ENCODE measurements at places on chromosomes 3 and 15. TPM values are rescaled to one million over a fixed set of nuclear protein-coding genes. Genes with fewer than 3 reads are reported as not detected.

- H3K27ac ChIP-seq, result no peak overlapping the region
- no peaks in the 10 kb centered on the region for H3K27me3 ChIP-seq
- no peaks in the 10 kb centered on the region for H3K4me1 ChIP-seq
- no peak for DNase-seq
Measured at GRCh38 chr15:45657764-45658545, 23.1 kb downstream of the SQOR start.

LEKR1 gene
- 3.3 TPM for total RNA-seq

BFSP2 gene
- total RNA-seq, result not detected

- no peak for DNase-seq
- no peak overlapping the region for H3K27ac ChIP-seq
- no peaks in the 10 kb centered on the region for H3K27me3 ChIP-seq
- no peaks in the 10 kb centered on the region for H3K36me3 ChIP-seq
- H3K4me1 ChIP-seq, result no peaks in the 10 kb centered on the region
- H3K4me3 ChIP-seq, result no peak overlapping the region
Measured at GRCh38 chr15:98503970-98504369, 144.4 kb upstream of the IGF1R start.

COPB2 gene
- 25.6 TPM for total RNA-seq

DNA sequence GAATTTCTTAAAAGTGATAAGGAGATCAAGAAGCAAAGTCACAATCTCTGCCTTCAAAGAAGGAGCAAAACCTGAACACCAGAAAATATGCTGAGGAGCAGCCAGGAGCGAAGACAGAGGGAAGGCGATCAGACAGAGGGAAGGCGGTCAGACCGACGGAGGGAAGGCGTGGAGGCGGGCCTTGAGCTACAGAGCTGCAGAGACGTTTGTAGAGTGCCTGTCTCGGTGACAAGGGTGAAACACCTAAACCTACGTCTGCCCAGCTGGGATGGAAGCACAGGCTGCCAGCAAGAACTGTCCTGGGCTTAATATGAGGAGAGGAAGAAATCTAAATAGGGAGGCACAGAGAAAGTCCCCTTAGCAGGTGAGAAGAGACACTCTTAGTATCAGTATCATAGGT, 476.0 kb downstream of the OCA2 start:
- no peak for DNase-seq
- H3K36me3 ChIP-seq, result no peaks in the 10 kb centered on the region
- no peaks in the 10 kb centered on the region for H3K4me1 ChIP-seq
- no peak overlapping the region for H3K4me3 ChIP-seq

DNA sequence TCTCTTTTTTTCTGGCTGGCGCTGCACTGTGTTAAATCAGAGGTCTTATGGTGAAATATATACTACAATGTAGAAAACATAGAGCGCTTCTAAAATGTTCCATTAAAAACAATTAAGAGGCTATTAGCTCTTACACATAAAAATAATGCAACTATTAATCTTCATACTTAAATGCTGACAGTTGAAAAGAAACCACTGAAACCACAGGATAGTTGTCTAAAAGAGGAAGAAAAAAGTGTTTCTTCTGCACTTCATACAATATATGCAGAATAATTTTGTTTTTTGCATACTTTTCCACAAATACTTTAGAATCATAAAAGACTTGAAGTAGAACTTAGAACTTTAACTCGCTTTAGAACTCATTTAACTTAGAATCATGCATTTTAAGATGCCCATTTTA, 170.5 kb downstream of the PYDC2 start:
- no peak overlapping the region for H3K4me3 ChIP-seq
- no peaks in the 10 kb centered on the region for H3K4me1 ChIP-seq
- DNase-seq, result no peak

- no peak overlapping the region for H3K27ac ChIP-seq
- H3K4me1 ChIP-seq, result no peaks in the 10 kb centered on the region
- DNase-seq, result no peak
- H3K27me3 ChIP-seq, result no peaks in the 10 kb centered on the region
- H3K36me3 ChIP-seq, result peaks cover 2% of the 10 kb centered on the region
Measured at GRCh38 chr3:66405701-66406091, 95.1 kb downstream of the LRIG1 start.

ITIH3 gene
- total RNA-seq, result 0.76 TPM

GRCh38 chr3:127884041-127884440, 31.0 kb upstream of the KBTBD12 start:
- no peaks in the 10 kb centered on the region for H3K27me3 ChIP-seq
- no peaks in the 10 kb centered on the region for H3K4me1 ChIP-seq
- no peak overlapping the region for H3K4me3 ChIP-seq

- H3K36me3 ChIP-seq, result no peaks in the 10 kb centered on the region
- H3K4me3 ChIP-seq, result no peak overlapping the region
- no peak for DNase-seq
- H3K27me3 ChIP-seq, result no peaks in the 10 kb centered on the region
- H3K27ac ChIP-seq, result no peak overlapping the region
Measured at GRCh38 chr3:20842594-20843436, 656.8 kb upstream of the SGO1 start.

- DNase-seq, result no peak
- no peaks in the 10 kb centered on the region for H3K4me1 ChIP-seq
- no peak overlapping the region for H3K4me3 ChIP-seq
- no peak overlapping the region for H3K27ac ChIP-seq
- no peaks in the 10 kb centered on the region for H3K36me3 ChIP-seq
- no peaks in the 10 kb centered on the region for H3K27me3 ChIP-seq
Measured at GRCh38 chr3:88141458-88142083, 8.2 kb upstream of the C3orf38 start.
